ENCODE measurements at places on chromosomes 6 and 20. TPM values are rescaled to one million over a fixed set of nuclear protein-coding genes. Genes with fewer than 3 reads are reported as not detected.

DNA sequence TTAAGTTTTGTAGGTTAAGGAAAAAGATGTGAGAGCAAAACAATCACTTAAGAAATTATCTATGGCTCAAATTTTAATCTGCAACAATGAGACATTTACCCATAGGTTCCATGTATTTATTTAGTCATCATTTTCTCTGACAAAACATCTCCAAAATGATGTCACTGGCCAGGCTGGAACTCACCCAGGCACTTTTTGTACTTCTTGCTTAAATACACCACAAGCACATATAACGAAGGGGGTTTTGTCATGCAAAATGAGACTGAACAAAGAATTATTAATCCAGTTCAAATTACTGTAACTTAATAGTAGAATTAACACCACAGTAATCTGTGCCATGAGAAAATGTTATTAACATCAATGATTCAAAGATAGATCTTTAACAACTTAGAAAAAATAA, 200.5 kb downstream of the PTPRK start:
- DNase-seq: no peak

- no peak for DNase-seq
Measured at GRCh38 chr20:62826646-62827310, 9.9 kb downstream of the COL9A3 start.

DNA sequence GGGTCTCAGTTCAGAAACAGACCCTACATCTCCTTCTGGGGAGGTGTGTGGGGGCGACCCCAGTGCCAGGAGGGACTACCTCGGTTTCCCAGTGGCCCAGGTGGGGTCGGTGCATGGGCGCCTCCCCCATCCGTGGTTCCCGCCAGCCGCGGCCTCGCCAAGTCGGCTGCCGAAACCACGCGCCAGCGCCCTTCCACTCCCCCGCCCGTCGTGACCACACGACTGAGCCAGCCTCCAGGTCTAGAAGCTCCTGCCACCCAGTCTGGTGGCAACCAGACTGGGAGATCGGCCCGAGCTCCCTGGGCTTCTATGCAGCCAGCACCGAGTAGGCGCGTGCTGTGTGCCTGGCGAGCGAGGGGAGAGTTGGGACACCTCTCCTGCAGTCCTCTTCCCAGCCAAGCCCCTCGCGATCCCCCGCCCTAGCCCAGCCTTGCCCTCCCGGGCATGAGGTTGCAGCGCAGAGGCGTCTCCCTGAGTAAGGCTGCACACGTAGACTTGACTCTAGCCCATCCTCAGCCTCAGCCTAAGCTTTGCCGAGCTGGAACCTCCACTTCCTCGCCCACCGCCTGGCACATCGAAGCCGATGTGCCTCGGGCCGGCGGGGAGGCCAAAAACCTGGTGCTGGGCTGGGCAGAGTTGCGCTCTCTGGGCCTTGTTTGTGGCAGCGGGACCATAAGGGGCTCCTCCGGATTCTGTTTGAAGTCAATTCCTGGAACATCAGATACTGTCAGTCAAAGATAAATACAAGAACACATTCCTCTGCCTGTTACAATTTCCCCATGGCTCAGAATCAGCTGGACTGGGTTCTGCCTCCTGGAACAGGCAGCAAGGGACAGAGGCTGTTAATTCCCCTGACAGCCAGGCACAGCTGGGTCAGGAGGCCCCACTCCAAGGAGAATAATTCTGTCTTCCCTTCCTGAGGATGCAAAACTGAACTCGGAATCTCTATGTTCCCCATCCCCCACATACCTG, 1.5 kb upstream of the CPNE5 start:
- DNase-seq: no peak

DNA sequence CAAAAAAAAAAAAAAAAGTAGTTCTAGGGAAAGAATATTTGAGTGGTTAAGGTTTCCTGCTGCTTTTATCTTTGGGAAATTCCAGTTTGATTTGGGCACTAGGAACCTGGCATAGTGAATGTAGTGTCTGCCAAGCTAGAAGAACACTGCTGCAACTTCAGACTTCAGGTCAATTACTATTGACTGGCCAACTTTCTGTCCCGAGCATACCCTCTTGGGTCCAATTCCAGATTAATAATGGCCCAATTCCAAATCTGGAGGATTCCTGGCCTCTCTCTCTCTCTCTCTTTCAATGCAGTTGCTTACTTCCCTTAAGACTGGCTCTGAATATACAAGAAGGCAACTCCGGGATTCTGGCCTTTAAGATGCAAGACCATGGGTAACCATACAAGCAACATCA, 74.9 kb downstream of the ANKEF1 start:
- DNase-seq: no peak

DNA sequence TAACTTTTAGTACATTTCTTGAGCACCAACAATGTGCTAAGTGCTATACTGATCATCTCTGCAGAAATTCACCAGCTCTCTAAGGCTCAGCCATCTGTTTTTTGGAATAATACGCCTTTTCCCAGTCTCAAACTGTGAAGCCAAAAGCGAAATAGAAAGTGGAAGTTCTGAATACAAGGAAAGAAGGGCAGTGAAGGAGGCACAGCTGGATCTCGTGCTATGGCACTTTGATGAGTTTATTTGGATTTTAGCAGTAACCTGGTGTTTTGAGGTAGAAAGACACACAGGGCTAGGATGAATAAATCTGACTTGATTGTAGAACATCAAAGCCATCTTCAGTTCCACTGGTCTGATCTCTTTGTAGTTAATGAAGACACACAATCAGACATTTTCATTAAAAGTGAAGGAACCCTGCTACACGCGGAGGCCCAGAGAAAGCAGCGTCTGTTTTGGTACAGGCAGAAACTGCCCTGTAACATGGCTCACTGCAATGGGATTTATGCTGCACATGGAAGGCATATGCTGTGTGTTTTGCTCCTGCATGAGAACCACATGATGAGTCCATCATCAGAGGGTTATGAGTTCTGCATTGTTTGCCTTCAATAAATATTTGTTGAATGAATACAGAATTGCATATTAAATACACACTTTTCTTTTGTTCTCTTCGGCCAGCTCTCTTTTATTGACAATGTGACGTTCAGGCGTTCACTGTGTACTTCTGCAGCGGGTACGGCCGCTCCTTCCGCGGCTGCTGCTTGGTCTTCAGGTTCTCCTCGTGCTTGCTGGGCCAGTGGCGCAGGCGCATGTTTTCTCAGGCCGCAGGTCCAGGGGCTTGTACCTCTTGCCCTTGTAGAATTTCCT, 100.9 kb downstream of the PREP start:
- no peak for DNase-seq

DNA sequence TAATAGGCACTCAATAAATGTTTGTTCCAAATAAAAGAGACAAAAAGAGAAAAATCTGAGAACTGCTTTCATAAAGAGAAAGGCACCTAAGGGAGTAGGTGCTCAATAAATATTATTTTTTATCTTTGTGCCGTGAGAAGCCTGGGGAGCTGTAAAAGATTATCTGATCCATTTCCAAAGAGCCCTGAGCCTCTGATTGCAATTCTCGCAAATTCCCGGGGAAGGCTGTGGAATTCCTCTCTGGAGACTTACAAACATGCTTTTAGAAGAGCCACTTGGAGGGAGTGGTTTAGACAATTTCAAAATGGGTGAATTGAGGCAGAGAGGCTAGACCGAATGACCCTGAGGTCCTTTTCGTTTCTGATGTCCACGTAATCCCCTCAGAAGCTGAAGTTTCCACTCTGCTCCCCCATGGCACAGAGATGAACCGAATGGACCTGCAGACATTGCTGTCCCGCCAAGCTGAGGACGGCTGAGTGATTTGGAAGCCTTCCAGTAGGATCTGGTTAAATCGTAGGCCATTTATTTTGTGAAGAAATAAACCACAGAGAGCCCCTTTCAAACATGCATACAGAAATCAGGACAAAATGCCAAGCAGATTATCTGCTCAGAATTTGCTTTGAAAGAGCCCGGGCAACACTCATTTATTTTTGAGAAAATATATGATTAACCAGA, 77.8 kb downstream of the PKHD1 start:
- DNase-seq: no peak

DNA sequence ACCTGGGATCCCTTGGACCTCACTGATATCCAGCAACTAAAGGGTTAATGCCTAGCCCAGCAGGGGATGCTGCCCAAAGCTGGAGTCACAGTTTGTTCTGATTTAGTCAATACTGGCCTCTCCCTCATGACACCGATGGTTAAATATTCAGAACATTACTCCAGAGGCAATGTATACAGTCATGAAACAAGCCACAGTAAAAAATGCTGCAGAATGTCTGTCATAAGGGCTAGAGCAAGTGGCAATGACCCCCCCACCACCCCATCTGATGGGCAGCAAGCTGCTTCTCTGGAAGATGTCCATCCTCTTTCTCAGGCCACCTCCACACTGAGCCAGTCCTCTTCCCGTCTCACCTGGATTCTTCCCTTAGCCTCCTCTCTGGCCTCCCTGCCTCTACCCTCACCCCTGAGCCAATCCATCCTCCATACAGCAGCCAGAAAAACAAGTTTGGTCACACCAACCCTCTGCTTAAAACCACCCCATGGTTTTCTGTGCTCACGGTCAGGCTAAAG, 99.0 kb upstream of the KCNG1 start:
- no peak for DNase-seq

DNA sequence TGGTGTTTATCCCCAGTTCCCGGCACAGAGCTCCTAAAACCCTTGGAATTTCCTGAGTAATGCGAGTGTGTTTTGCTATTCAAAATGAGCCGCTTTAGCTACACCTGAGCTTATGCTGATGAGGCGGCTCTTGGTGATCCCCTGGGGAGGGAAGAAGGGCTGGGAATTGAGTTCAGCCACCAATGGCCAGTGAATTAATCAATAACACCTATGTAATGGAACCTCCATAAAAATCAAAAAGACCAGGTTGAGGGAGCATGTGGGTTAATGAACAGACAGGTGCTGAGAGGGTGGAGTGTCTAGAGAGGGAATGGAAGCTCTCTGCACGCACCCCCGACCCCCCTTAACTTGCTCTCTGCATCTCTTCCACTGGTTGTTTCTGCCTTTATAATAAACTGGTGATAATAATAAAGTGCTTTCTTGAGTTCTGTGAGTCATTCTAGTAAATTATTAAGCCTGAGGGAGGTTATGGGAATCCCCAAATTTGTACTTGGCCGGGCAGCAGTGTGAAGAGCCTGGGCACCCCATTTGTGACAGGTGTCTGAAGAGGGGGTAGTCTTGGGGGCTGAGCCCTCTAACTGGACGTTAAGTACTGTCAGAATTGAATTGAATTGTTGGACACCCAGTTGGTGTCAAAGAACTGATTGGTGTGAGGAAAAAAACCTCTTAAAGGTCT, 24.6 kb upstream of the SERPINB1 start:
- DNase-seq: no peak

GRCh38 chr6:11931296-11932035, 80.6 kb upstream of the HIVEP1 start:
- no peak for DNase-seq

- DNase-seq: peak; percentile 39
Measured at GRCh38 chr6:136608991-136609390, 58.8 kb upstream of the MAP7 start.

GRCh38 chr20:24784607-24785006, 164.5 kb upstream of the CST7 start:
- no peak for DNase-seq

- DNase-seq: no peak
Measured at GRCh38 chr6:6319952-6320811, at the start of gene F13A1. TSS of gene F13A1 (minus strand) at chr6:6320662. CDS start at chr6:6318664, 1,998 bp downstream.

DNA sequence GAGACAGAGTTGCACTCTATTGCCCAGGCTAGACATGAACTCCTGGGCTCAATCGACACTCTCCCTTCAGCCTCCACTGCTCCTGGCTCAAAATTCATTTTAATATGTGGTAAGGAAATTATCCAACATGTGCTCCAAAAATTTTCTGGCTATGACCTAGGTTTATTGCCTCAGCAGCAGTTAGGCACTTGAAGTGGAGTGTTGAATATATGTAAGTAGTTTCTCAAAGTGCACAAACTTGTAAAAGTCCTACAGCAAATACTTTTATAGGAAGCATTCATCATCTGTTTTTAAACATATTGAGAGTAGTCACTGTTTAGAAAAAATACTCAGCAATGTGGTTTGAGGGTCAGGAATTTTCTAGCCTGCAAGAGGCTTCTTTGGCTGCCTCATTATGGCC, 13.2 kb downstream of the FILIP1 start:
- DNase-seq: no peak

GRCh38 chr20:8250539-8251200, 118.6 kb downstream of the PLCB1 start:
- DNase-seq: no peak

- no peak for DNase-seq
Measured at GRCh38 chr6:160092602-160093001, 29.0 kb upstream of the SLC22A1 start.

DNA sequence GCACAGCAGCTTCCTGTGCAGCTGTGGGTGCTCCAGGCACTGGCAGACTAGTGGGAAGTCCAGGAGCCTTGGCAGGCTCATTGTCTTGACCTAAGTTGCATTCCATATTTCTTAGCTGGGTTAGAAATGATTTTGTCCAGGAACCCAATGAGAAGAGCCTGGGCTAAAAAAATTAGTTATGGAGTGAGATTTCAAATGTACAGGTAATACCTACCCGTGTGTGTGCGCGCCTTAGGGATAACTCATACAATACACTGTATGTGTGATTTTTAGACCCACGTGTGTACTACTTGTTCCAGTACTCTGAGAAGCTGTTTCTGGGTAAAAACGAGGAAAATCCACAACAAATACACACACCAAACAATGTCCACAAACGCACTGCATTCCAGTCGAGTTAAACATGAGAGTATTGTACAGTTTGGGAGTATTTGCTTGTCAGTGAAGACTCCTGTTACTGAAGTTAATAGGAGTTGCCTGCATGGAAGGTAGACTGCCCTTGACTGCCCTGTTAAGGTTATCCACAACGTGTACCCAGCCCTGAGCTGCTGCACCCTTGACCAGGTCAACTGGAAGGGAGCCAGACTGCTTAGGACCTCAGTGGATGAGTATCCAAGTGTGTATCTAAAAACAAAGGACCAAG, 1.4 kb downstream of the PAQR8 start:
- no peak for DNase-seq

- peak; percentile 72 for DNase-seq
Measured at GRCh38 chr6:122653094-122653493, 42.9 kb downstream of the PKIB start.

The EDN1 gene
- 2.3 TPM for total RNA-seq

The TRIM31 gene
- 0.03 TPM for total RNA-seq

The LRRC73 gene
- 0.07 TPM for total RNA-seq

The LGSN gene
- not detected for total RNA-seq

The FRK gene
- 0.02 TPM for total RNA-seq

The TNF gene
- not detected for total RNA-seq

The CPNE5 gene
- total RNA-seq: 1.3 TPM

The OR2J1 gene
- total RNA-seq: not detected

The CALHM4 gene
- total RNA-seq: not detected

The IL17F gene
- not detected for total RNA-seq
